ENCODE measurements at places on chromosomes 1 and 21.

GRCh38 chr1:48790397-48790796, 13.7 kb upstream of the BEND5 start:
- H3K4me1 ChIP-seq = no peaks in the 10 kb centered on the region
- DNase-seq = no peak
- no peaks in the 10 kb centered on the region for H3K27me3 ChIP-seq
- H3K36me3 ChIP-seq = no peaks in the 10 kb centered on the region

- no peaks in the 10 kb centered on the region for H3K4me1 ChIP-seq
- no peak overlapping the region for H3K27ac ChIP-seq
- DNase-seq = no peak
- H3K36me3 ChIP-seq = no peaks in the 10 kb centered on the region
These were observed 147.3 kb downstream of the DUSP10 start for GRCh38 chr1:221594576-221594975.

DNA sequence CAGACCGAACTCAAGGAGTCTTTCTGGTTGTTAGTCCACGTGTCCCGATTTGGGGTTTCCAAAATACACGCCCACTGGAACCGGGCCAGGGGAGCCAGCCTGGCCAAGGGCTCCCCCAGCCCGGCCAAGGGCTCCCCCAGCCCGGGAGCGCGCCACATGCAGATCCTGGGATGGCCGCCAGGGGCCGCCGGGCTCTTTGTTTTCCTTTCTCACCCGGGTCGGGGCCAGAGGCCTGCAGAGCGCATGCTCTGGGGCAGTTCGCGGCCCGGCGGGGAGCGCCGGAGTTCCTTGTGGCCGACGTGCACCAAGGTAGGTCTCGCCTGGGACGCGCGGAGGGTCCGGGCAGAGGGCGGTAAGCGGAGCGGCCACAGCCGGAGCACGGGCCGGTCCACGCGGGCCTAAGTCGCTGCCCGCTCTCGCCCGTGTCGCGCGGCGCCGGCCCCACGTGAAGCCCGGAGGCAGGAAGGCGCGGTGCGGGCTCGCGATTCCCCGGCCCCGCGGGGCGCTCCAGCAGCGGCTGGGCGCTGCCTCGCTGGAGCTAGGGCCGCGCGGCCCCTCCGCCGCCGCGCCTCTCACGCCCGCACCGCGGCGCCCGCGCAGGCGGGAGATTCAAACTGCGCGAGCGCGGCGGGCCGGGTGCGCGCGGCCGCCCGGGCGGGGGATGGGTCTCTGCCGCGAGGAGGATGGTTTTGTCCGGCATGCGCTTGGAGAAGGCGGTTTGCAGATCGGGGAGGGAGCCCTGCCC, 12.3 kb downstream of the RCC1 start:
- DNase-seq = peak; percentile 76
- H3K36me3 ChIP-seq = peaks cover 6% of the 10 kb centered on the region
- H3K4me3 ChIP-seq = peak overlapping the region; percentile 75
- peak overlapping the region; percentile 66 for H3K27ac ChIP-seq

GRCh38 chr1:150065184-150065871, 2.2 kb upstream of the VPS45 start:
- no peak for DNase-seq
- H3K36me3 ChIP-seq = no peaks in the 10 kb centered on the region
- H3K4me1 ChIP-seq = no peaks in the 10 kb centered on the region
- no peaks in the 10 kb centered on the region for H3K27me3 ChIP-seq
- no peak overlapping the region for H3K4me3 ChIP-seq
- no peak overlapping the region for H3K27ac ChIP-seq

DNA sequence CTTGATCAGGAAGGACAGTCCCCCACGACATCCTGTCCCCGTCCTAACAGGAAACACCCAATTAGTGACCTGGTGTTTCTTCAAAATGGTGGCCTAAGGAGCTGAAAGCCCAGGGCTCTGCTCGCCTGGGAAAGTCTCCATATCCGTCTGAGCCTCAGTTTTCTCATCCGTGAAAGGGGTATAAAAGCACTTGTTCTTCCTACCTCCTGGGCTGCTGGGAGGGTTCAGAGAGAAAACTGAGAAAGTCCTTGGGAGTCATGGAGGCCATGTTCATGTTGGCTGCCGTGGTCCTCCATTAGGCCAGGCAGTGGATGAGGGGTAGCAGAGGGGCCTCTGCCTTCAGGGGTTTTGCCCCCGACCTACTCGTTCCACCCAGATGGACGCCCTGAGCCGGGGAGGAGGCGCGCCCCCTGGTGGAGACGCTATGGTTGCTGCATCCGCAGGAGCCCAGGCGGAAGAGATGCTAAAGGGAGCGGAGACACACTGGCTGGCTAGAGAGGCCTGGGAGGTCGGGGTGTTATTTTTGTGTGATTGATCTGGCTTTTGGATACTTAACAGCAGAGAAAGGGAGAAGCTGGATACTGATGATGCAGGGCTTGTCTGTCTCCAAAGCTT, 113.5 kb downstream of the PRDM2 start:
- H3K36me3 ChIP-seq = no peaks in the 10 kb centered on the region
- no peak overlapping the region for H3K4me3 ChIP-seq
- peak; percentile 20 for DNase-seq
- H3K27me3 ChIP-seq = no peaks in the 10 kb centered on the region

DNA sequence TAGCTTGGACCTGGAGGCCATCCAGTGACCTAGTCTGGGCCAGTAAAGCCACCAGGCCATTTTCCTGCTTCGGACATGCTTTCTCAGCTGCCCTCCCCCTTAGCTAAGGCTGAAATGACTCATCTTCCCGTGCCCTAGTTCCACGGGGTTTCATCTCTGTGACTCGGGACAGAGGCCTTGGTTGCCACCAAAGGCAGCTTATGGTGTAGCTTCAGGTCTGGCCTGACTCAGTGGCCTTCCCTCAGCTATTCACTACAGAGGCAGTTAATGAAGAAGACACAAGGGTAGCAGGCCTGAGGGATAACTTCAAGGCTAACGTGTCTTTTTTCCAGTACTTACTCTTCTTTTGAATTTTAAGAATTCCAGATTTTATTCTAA, 82.4 kb downstream of the PBX1 start:
- H3K27ac ChIP-seq = no peak overlapping the region
- no peaks in the 10 kb centered on the region for H3K27me3 ChIP-seq
- no peak overlapping the region for H3K4me3 ChIP-seq
- no peaks in the 10 kb centered on the region for H3K4me1 ChIP-seq
- no peaks in the 10 kb centered on the region for H3K36me3 ChIP-seq
- no peak for DNase-seq

DNA sequence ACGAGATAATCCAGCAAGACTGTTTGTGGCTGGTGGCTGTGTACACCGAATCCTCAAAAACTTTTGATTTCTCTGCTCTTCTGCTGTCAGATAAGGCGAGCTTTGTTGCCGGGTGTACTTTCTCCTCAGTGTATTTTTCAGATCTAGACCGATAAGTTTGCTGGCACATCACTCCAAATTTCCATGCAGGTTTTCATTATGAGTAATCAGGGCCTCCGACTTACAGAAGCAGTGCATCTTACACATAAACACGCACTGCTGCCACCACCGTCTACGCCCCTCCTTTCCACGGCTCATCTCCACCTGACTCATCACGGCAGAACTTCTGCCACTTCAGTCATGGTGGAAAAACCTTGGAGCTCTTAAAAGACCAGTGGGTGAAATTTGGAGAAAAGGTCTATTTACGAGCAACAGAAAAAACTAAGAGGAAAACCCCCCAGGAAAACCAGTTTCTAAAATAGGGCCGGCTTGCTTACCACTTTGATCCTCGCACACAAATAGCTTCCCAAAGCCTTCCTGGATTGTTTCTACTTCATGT, 7.7 kb downstream of the ZBTB21 start:
- DNase-seq = no peak
- peaks cover 6% of the 10 kb centered on the region for H3K4me1 ChIP-seq
- H3K36me3 ChIP-seq = peaks cover 6% of the 10 kb centered on the region
- H3K4me3 ChIP-seq = no peak overlapping the region
- H3K27me3 ChIP-seq = no peaks in the 10 kb centered on the region
- H3K27ac ChIP-seq = no peak overlapping the region

GRCh38 chr1:109984456-109985246, at the start of gene AHCYL1:
Gene AHCYL1 (plus strand): TSS chr1:109984765. CDS start chr1:109985053, 288 bp downstream.
- H3K27ac ChIP-seq = peak within 1 kb of the TSS; percentile 88
- no peaks in the 10 kb centered on the region for H3K36me3 ChIP-seq
- H3K4me3 ChIP-seq = peak within 1 kb of the TSS; percentile 84
- H3K27me3 ChIP-seq = no peaks in the 10 kb centered on the region
- H3K4me1 ChIP-seq = peaks cover 10% of the 10 kb centered on the region

DNA sequence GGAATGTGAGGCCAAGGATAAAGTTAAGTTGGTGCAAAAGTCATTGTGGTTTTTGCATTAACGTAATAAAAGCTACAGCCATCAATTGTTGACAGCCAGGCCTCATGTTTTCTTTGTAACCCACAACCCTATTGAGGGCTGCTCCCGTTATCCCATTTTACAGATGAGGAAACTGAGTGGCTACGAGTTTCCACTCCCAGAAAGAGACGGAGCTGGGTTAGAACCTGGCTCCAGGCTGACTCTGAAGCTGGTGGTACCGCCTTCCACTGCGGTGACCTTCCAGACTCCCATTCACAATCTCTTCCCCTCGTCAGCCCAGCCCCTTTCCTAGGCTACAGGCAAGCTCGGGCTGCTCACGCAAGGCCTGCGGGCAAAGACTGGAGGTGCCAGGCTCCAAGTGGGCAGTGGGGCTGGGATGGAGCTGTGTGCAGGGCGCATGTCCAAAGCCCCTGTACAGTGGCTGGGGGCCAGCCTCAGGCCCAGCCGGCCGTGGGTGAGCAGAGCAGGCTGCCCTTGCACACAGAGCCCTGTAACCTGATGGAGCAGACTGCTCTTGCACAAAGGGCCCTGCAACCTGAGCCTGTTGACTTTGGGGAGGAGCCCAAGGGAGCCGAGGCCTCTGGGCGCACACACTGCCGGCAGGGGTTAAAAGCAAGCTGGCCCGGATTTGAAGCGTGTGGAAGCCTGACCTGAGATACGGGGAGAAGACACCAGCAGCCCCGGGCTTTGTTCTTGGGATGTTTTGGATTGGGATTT, 97.4 kb upstream of the TMPRSS2 start:
- no peaks in the 10 kb centered on the region for H3K36me3 ChIP-seq
- H3K4me1 ChIP-seq = no peaks in the 10 kb centered on the region
- DNase-seq = no peak
- no peak overlapping the region for H3K27ac ChIP-seq
- H3K27me3 ChIP-seq = peaks cover under 1% of the 10 kb centered on the region

- no peak overlapping the region for H3K27ac ChIP-seq
- no peak overlapping the region for H3K4me3 ChIP-seq
- DNase-seq = no peak
- no peaks in the 10 kb centered on the region for H3K27me3 ChIP-seq
- no peaks in the 10 kb centered on the region for H3K4me1 ChIP-seq
These were observed 108.9 kb downstream of the LBR start for GRCh38 chr1:225318706-225319575.

DNA sequence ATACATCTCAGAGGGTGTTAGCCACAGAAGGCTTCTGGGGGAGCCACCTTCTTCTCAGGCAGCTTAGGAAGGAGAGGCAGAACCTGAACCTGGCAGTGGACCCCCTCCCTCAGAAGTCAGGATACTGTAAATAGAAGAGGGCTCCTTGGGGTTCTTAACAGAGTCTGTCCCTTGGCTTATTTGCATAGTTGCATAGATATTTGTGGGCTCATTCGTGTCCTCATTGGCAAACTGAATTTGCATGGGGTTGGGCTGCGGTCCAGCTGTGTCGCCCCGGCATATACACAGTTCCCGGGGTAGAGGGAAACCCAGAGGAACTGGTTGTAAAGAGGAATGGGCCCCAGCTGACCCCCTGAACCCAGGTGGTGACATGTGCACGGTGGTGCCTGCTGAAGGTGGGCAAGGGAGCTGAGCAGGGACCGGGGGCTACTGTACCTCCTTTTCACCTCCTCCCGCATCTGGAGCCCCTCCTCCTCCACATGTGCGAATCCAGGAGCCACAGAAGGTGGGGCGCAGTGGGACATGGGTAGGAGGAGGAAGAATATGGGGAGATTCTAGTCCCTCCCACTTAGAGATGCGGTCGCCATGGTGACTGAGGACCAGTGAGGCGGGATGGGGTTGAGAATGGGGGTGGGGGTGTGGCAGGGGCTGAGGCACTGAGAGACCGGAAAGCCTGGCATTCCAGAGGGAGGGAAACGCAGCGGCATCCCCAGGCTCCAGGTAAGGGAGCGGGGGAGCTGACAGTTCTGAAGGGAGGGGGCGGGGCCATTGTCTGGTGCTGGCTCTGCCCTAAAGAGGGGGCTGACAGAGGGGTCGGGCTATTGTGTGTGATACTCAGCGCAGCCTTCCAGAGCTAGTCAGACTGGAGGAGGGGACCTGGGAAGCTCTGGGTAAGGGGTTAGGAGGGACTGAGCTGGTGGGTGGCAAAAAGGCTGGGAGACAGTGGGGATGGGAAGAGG, 3.7 kb upstream of the SEMA4A start:
- no peak overlapping the region for H3K27ac ChIP-seq
- H3K27me3 ChIP-seq = no peaks in the 10 kb centered on the region
- no peak overlapping the region for H3K4me3 ChIP-seq
- no peaks in the 10 kb centered on the region for H3K36me3 ChIP-seq

DNA sequence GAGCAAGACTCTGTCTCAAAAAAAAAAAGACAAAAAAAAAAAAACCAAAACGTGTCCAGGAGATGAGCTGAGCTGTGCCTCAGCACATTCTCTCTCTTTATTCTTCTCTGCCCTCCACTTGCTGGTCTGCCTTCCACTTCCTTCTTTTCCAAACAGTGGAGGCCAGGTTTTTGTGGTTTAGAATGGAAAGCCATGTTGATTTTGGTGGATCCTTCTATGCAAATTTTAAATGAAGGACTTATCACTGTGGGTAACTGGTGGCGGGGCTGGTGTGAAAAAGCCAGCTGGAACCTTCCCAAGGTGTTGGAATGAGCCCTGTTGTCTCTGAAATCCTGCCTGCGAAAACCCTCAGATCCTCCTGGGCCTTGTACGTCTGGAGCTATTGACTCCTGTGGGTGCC, 61.9 kb downstream of the PTPRU start:
- H3K27ac ChIP-seq = no peak overlapping the region
- no peaks in the 10 kb centered on the region for H3K27me3 ChIP-seq
- H3K4me3 ChIP-seq = no peak overlapping the region
- H3K36me3 ChIP-seq = no peaks in the 10 kb centered on the region

GRCh38 chr1:32362474-32363313, at the start of the genes FAM229A and TSSK3:
Gene FAM229A (minus strand): TSS chr1:32362485. CDS start chr1:32362091, 394 bp downstream.
Gene TSSK3 (plus strand): TSS chr1:32362539. CDS start chr1:32362702, 163 bp downstream.
- peaks cover 3% of the 10 kb centered on the region for H3K27me3 ChIP-seq
- no peak for DNase-seq
- H3K4me1 ChIP-seq = peaks cover 9% of the 10 kb centered on the region
- no peak within 1 kb of the TSS for H3K27ac ChIP-seq
- H3K36me3 ChIP-seq = peaks cover 28% of the 10 kb centered on the region

DNA sequence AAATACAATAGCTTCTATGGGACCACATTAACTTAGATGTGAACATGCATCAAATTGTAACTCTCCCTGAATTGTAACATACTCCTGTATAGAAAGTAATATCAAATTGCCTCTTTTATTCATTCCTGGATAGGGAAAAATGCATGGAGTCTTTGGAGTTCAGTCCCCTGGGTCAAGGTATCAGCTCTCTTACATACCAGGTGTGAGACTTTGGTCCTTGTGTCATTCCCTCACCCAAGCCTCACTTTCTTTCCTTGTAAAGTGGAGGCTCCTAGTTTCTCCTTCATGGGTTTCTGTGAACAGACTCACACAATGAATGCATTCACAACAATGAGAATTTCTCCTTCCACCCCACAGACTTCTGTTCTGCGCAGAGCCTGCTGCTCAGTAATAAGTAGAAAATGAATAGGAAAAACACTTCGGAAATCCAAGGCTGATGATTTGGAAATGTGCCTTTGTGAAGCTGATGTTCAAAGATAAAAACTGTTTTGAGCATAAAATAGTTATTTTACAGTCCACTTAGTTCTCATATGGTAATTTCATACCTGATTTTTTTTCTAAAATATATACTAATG, 185.3 kb downstream of the AK5 start:
- no peak for DNase-seq
- no peak overlapping the region for H3K4me3 ChIP-seq
- H3K27ac ChIP-seq = no peak overlapping the region
